Right kidney (tissue), 9 donors: ENCODE measurements at places on chromosomes 16 and 17.

DNA sequence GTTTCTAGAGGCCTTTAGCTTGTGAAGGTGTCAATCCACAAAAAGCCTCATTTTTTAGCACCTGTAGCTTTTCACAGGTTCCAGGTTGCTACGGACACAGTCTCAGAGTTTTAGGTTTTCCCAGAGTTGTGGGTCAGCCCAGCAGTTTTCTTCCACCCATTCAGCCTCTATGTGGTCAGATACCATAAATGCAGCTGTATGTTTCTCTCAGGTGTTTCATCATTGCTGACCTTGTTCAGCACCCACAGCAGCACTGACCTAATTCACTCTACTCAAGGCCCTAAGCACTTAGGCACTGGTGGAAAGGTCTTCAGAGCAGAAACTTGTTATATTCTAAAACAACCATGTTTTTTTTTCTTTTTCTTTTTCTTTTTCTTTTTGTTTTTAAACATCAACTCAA is 15.0 kb upstream of the SPACA3 start:
- DNase-seq: no peak

DNA sequence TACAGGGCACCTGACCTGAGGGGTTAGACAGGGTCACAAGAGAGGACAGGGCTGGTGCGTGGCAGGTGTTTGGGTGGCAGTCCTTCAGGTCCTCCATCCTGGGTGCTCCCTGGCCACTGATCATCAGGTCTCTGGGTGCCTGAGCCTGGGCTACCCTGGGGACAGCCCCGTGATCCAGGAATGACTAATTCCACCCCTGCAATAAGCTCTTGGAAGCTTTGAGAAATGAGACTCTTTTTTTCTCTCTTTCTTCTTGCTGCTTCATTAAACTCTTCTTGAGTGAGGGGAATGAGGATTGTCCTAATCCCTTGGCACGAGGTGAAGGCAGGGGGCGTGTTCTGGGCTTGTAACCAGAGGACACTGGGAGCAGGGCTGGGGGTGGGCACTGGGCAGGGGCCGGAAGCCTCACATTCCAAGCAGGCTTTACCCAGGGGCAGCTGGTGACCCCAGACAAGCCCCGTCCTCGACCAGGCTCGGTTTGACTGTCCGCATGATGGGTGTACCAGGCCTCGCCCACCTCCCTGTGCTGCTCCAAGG is 21.4 kb upstream of the SPNS2 start:
- no peak for DNase-seq

DNA sequence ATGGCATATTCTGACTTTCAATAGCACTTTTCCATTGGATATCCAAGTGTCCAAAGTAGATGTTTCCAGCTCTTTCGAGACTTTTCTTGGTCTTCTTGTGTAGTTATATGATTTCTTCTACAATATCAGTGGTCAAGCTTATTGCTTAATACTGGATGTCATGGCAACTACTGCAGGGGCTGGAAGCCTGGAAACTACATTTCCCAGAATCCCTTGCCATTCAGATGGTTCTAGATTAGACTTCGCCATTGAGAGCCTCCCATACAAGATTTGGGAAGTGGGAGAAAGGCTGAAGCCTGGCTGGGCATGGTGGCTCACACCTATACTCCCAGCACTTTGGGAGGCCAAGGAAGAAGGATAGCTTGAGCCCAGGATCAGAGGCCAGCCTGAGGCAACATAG is 153.6 kb downstream of the C16orf95 start:
- no peak for DNase-seq

GRCh38 chr16:12904329-12904671 is 2.9 kb downstream of the SHISA9 start:
- no peak for DNase-seq

GRCh38 chr16:894136-894535 is 76.6 kb downstream of the LMF1 start:
- DNase-seq: no peak

- DNase-seq: no peak
Observed at GRCh38 chr16:1981398-1981836, at the start of gene NOXO1. Gene NOXO1 (minus strand): TSS chr16:1981469. CDS start chr16:1981179, 290 bp downstream.

DNA sequence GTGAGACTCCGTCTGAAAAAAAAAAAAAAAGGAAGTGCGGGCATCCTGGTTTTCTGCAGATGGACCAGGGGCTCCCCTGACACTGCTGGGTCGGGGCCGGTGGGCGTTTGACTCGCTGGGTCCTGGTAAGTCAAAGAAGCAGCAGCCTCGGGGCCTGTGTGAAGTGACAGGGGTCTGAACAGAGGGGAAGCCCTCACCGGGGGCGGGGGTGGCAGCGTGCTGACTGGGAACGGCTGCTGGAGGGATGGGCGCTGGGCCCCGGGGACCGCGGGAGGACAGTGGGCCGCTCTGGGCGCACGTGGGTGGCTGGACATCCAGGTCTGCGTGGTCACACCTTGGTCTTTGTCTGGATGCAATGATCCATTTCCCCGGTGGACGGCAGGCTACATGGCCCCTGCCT is 8.2 kb downstream of the GALNS start:
- no peak for DNase-seq

- DNase-seq: no peak
Observed at GRCh38 chr17:77772899-77773358, 185.6 kb upstream of the TNRC6C start.

DNA sequence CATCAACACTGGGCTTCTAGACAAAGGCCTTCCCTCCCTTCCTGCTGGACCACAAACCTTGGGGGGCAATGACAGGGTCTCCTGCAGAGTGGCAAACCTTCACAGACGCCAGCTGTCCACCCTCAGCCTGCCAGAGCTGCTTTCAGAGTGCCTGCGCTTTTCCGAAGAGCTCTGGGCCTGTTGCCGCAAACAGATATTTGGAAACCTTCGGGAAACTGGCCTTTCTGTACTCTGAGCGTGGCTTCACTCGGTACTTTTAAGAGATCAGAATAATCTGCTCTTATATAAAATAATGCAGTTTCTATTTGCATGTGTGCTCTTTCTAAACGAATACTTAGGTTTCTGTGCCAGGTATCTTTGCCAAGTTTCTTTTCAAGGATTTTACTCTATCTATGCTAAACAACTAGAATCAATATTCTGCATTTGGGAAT is 152.1 kb upstream of the CHMP6 start:
- no peak for DNase-seq

DNA sequence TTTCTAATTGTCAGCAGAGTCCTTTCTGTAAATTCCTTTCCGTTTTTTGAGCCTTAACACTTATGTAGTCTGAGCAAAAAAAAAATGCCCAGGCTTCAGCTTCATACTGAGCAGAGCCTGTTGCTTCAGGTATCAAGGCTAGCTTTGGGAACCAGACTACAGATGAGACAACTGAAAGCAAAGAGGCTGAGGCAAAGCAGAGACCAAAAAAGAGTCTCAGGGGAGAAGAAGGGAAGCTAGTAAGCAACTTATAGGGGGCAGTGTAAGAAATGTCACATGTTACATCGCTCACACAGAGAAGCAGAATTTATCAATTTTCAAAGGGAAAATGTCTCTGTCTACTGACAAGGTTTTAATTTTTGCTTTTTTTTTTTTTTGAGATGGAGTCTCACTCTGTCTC is 3.3 kb downstream of the HASPIN start:
- no peak for DNase-seq

DNA sequence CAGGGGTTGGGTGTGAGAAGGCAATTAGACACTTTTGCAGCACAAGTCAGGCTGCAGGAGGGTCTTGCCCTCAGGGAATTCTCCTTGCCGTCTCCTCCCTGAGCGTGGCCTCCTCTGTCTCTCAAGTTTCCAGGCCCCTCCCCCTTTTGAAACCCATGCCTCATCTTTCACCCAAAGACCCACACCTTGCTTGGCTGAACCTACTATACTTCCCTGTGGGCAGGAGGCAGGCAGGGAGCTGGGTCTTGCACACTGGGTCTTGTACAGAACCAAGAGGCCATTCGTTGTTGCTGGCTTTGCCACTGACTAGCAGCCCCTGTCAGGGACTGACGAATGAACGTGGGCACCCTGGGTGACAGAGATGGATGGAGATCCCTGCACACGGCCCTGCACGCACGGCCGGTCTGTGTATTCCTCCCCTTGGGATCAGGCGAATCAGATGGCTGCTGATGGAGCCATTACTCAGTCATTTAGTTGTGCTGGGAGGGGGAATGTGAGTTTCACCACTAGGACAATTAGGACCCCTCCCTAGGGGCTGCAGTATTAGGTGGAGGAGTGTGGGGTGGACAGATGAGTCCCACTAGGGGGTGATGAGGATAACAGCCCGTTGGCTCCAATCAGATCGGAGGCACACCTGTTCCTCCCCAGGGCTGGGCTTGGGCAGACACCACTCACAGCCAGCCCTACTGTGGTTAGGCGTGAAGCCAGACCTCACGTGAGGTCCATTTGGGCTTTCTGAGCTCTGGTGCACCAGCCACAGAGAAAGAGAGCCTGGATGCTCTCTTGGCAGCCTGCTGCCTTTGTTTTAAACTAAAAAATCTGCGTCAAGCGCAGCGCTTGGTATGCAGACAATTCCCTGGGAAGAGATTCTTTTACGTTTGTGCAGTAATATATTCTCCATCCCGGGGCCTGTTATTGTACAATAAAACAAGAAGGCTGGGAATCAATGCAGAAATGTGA is 167.7 kb upstream of the WSCD1 start:
- no peak for DNase-seq

GRCh38 chr16:86508947-86509758 is 1.2 kb upstream of the FOXF1 start:
- DNase-seq: peak; percentile 86
